ENCODE measurements at places on chromosomes 7 and 10.

DNA sequence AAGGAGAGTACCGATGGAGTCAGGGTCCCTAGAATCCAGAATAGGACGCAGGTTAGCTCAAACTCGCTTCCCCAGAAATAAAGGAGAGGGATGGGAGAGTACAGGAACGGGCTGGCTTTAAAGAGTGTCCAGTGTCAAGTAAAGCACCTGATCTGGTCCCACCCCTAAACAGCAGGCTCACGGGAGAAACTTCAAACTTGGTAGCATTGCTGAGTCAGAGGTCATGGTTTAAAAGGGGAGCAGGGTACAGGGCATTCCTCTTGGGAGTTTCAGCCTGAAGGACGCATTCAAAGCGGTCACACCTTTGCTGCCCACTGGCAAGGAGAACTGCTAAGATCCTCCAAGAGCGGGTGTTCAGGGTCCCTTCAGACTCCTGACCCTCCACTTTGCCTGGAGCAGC is 140.7 kb downstream of the GLI3 start:
- no peak for DNase-seq

- no peak for DNase-seq
Observed at GRCh38 chr7:138934861-138935260, 46.3 kb downstream of the KIAA1549 start.

DNA sequence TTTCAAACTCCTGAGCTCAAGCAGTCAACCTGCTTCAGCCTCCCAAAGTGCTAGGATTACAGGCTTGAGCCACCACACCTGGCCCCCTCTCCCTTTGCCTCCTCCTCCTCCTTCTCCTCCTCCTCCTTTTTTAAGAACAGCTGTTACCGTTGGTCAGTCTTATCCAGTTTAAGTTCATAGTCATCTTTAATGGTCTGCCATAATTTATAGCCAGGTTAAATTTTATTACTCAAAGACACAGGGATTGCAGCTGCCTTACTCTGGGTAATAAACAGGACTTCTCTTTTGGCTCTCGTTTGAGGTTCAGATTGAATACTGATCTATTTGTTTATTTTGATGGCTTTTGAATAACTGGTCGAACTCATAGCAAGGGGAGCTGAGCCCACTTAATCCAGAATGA is 35.2 kb downstream of the ATOH7 start:
- no peak for DNase-seq

DNA sequence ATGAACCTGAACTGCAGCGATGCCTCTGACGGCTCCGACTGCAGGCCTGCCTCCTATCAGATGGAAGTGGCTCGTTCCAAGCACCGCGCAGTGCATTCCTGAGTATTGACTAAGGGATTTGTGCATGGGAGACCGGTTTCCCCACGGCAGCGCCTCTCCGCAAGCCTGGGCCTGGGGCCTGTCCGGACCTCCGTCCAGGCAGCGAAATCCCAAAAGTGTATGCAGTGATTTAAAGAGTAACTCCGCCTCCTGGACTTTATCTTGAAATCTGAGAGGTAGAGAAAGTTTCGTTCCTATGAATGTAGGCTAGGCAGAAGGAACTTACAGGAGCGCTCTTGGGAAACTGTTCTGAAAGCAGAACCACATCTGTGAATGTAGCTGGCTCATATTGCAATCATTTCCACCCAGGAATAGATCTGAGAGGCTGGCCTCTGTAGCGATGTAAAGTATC is 106.2 kb upstream of the CELF2 start:
- DNase-seq: no peak

DNA sequence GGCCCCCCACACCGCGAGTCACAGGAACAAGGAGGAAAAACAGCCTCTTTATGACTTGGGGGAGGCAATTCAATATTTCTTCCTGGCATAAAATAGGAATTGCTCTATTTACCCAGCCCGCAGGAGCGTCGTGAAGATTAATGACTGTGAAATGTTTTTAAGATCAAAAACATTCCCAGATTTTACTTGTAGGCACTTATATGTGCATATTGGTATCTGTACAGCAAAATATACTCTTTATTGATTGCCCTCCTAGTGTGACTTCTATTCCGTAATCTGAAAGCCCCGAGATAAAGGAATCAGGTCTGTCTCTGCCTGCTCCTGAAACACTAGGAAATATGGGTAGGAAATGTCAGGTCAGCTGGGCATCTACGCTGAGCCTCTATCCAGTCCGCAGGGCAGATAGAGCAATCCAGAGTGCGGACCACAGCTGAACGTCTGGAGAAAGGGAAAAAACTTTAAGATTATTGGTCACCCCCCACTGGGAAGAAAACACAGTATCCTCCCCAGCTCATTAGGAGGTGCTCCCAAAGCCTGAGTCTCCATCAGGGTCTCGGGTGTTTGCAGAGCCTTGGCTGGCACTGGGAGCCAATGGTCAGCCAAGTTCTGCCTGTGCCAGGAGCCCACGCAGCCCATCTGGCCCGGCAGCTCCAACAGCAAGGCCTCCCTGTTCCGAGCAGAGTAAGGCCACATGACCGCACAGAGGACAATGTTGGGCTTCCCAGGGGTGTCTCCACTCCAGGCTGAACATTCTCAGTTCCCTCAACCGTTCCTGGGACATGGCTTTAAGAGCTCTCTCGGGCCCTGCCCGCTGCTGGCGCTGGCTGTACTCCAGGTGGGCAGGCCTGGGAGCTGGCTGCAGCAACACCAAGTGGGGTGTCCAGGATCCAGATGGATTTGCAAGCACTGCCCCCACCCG is 7.7 kb downstream of the CTBP2 start:
- peak; percentile 24 for DNase-seq

DNA sequence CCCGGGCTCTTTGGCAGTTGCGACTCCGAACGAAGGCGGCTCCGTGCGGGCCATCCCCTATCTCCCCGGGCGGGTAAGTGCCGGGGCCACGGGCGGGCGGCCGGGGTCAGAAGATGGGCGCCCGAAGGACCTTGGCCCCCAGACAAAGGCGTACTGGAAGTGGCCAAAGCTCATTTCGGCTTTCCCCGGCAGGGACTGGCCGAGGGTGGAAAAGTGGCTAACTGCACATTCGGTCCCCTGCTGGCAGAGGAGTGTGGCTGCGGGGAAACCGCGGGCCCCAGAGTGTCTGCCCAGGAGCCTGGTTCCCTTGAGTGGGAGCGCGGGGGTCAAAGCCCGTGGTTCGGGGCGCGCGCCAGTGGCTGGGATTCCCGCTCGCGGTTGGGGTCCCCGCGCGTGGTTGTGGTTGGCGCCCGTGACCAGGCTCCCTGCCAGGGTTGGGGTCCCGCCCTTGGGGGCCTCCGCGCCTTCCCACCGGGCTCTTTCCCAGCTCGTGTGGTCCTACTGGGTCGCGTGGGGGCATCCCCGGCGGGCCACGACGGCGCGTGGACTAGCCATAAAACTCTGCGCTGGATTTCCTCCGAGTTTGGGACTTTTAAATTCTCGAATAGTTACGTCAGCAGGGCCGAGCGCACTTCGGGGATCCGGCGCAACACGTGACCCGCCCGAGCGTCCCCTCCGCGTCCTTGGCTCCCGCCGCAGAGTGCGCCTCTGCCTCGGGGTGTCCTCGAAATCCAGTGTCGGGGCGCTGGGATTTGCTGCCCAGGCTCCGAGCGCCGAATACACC is 124.4 kb downstream of the TACC2 start:
- DNase-seq: peak; percentile 54

GRCh38 chr10:86512137-86512536 is 9.5 kb downstream of the WAPL start:
- no peak for DNase-seq

DNA sequence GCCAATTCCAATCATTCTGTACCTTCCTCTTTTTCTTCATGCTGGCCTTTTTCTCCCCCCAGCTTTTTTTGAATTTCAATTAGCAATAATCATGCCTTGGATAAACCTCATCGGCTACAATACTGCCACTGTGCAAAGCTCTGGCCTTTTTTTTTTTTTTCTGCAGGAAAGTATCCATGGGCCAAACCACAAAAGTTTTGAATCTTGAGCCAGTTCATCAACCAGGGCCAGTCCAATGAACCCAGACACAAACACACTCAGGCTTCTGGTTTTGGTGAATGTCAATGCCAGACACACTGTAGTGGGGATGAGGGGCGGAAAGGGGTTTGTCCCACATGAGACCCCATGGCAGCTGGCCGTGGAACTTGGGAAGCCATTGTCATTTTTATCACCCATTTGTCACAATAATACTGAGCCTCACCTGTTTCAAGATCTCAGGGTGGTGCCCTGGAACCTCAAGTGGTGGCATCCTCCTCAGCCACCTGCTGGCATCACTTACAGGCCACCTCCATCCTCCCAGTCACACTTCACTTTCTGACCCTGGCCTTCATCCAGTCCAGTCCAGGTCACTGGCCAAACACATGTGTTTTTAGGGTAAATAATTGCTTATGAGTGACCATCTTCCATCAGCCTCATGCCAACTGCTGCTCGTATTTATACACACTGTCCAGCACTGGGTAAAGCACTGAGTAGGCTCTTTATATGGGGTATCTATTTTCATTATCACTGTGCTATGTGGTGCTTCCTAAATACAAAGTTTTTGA is 40.8 kb upstream of the TSPAN33 start:
- DNase-seq: no peak

- no peak for DNase-seq
Observed at GRCh38 chr10:5659702-5660528, 6.5 kb downstream of the ASB13 start.

GRCh38 chr7:27635728-27636127 is 27.0 kb downstream of the HIBADH start:
- no peak for DNase-seq

DNA sequence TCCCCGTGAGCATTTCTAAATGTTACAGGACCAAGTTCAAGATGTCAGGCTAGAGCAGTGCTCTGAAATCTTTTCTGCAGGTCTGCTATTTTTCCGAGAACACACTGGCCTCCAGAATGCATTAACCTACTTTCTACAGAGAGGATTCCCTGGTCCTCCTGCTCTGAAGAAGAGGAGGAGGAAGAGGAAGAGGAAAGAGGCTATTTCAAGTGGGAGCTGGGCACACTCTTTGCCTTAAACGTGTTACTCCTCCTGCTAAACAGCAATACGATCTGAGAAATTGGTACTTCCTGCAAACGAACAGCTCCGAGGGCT is 157.4 kb downstream of the FRMD4A start:
- no peak for DNase-seq

- peak; percentile 15 for DNase-seq
Observed at GRCh38 chr7:2247141-2247995, 5.3 kb downstream of the NUDT1 start.

DNA sequence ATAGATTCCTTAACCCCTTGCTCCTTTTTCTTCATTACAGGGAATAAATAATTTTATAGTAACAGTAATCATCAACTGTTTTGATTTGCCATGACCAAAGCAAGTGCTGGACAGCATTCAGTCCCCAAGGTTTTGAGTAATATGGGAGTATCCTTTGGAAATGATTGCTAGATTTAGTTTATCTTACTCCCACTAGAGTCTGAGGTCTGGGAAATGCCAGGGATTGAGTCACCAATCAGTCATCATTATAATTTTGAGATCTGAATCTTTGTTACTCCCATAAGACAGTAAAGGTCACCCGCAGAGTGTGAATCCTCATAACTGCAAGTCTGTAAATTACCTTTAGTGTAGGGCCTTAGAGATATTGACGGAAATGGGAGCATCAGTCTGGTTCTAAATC is 133.7 kb upstream of the SEMA3E start:
- DNase-seq: no peak

DNA sequence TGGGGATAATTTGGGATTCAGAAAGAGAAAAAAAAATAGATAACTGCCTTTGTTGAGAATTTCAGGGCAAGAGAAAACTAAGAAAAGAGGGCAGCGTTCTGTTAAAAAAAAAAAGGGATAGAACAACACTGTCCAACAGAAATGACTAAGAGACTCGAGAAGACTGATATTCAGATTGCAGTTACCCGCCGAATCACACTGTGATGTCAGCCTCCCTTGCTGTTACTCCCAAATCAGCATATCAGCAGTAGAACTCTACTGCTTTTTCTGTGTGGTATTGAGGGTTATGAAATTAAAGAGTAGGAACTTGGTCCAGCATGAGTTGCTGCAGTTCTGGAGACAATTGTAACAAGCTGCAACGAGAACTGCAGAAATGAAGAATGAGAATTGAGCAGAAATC is 1.9 kb downstream of the GJC3 start:
- no peak for DNase-seq

DNA sequence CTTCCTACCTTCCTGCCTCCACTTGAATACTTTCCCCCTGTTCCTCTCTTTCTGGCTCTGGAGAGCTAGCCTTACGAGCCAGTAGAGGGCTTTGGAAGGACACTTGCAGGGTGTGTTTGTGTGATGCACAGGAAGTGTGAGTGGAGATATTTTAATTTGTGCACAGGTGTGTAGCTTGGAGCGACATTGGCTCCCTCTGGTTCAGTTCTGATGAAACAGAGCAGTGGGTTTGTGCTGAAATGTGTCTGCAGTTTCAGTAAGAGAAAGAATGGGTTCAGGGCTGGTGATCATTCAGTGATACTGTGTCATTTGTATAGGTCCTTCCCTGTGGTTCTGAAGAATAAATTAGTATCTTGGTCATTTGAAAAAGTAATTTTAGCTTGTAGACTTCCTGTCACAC is 86.9 kb downstream of the SND1 start:
- no peak for DNase-seq

DNA sequence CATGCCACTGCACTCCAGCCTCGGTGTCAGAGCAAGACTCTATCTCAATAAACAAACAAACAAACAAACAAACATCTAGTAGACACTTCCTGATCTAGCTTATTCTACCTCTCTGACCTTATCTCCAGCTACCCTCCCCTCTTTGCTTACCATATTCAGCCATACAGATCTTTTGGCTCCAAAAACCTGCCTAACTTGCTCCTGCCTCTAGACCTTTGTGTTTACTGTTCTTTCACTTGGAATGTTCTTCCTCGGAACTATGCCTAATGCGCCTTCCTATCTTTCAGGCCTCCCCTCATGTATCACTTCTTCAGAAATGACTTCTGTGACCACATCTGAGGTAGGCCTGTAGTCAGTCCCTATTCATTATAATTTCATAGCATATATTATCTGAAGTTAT is 20.3 kb upstream of the WNT8B start:
- DNase-seq: no peak

DNA sequence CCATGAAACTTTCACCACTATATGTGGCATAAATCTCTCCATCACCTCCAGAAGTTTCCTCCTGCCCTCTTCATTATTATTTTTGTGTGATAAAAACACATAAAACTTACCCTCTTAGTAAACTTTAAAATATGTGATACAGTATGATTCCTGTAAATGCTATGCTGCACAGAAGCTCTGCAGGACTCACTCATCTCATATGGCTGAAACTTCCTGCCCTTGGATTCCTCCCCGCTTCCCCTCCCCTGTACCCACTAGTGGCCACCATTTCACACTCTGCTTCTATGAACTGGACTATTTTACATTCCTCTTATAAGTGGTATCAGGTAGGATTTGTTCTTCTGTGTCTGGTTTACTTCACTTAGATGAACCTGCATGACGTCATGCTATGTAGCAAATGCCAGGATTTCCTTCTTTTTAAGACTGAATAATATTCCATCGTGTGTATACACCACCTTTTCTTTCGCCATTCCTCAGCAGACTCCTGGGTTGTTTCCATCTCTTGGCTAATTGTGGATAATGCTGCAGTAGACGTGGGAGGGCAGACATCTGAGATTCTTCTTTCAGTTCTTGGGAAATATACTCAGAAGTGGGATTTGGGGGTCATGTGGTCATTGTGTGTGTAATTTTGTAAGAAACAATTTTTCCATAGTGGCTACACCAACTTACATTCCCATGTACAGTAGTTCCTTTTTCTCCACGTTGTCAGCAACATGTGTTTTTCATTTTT is 335.2 kb downstream of the SDK1 start:
- no peak for DNase-seq

- DNase-seq: peak; percentile 37
Observed at GRCh38 chr7:37732253-37732652, 48.7 kb downstream of the GPR141 start.

All from NCI-H510A treated with DMSO at 0.1 percent for 48 hours (cell line).